ENCODE measurements at places on chromosomes 5 and 9.

DNA sequence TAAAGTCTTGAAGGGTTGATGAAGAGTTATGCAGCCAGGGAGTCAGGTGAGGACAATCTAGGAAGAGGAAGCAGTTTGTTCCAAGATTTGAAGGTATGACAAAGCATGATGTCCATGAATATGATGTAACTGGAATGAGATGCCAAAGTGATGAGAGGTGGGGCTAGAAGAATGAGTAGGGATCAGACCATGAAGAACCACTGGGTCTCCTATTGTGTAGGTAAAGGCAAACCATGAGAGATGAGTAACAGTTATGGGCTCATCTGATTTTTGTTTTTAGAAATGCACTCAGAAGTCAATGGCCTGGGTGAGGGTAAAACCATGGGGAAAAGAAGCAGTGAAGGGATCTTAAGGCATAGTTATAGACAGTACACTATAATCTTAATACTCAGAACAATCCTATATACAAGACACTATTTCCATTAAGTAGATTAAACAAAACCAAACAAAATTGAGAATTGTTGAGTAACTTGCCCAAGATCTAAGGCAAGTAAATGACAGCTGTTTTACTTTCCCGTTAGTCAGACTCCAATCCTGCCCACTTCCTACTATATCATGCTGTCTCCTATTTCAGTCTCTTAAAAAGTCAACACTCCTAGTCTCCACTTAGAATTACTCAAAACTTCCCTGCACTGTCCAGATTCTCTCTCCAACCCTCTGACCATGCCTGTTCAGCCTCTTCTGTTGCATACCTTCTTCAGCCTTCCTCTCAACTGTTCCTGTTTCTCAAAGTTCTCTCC, 393.8 kb upstream of the MEF2C start:
- DNase-seq, result no peak

- no peak for DNase-seq
Observed at GRCh38 chr5:32628049-32628844, 42.9 kb downstream of the SUB1 start.

- DNase-seq, result no peak
Observed at GRCh38 chr9:108274971-108275370, 580.8 kb downstream of the ACTL7B start.

DNA sequence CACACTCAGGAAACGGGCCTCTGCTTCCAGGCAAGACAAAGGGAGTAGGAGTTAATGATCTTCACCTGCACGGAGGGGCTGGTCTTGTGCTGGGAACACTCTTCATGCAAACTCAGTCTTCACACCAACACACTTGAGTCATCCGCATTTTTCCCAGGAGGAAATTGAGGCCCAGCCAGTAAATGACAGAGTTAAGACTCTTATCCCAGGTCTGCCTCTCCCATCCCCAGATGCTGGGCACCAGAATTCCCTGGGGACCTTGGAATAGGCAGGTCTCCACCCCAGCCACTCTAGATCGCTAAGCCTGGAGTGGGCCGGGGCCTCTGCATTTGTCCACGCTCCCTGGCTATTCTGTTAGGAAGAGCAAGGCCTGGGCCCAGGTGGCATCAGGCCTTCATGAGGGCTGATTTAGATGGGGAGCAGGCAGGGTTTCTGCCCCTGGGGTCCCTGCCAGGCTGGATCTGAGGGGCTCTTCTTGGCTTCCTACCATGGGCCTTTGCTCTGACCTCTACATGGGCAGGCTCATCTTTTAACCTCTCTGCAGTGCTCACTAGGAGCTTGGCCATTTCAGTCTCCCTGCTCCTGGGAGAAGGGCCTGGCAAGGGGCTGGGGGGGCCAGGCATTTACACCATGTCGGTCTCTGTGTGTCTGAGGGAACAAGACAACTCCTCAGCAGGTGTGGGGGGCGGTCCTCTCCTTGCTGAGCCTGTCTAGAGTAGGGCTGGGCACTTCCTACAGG, 77.3 kb downstream of the AMBP start:
- DNase-seq, result no peak

DNA sequence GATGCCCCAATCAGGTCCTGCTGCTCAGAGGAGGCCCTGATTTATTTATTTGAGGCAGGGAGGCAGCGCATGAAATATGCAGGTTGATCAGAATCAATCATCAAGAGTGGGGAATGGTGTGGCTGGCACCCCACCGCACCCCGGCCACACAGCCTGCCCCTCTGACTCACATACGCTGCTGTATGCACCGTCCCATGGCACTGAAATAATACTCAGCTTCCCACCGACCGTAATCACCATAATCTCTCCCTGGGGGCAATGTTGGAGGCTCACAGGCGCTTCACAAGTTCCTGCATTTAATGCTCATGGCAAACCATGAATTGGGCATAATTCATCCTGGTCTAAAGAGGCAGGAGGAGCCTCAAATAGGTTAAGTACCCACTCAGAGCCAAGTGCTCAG, 141.2 kb upstream of the TBC1D2 start:
- DNase-seq, result no peak

GRCh38 chr5:38207343-38207742, 51.0 kb upstream of the EGFLAM start:
- DNase-seq, result no peak

GRCh38 chr5:169161022-169161680, 139.8 kb downstream of the SLIT3 start:
- DNase-seq, result no peak

DNA sequence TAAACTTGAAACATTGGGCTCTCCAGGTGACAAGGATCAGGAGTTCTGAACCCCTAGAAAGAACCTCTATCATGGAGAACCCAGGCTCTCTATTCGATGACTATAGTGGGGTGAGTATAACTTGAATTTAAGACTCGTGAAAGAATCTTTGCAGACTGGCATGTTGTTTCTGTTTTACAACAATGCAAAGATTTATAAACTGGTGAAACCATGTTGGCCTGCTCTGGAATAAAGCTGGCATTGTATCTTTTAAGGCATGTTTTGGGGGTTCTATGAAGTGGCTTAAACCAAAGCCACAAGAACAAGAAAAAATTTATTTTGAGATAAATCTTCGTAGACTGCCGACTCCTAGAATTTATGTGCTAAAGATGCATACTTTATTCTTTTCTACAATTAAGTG, 9.8 kb upstream of the GDNF start:
- DNase-seq, result no peak

- no peak for DNase-seq
Observed at GRCh38 chr9:12719431-12719830, 26.2 kb downstream of the TYRP1 start.

GRCh38 chr9:93592008-93592642, 15.7 kb downstream of the PHF2 start:
- no peak for DNase-seq

- no peak for DNase-seq
Observed at GRCh38 chr5:112669328-112669963, 68.2 kb upstream of the APC start.

DNA sequence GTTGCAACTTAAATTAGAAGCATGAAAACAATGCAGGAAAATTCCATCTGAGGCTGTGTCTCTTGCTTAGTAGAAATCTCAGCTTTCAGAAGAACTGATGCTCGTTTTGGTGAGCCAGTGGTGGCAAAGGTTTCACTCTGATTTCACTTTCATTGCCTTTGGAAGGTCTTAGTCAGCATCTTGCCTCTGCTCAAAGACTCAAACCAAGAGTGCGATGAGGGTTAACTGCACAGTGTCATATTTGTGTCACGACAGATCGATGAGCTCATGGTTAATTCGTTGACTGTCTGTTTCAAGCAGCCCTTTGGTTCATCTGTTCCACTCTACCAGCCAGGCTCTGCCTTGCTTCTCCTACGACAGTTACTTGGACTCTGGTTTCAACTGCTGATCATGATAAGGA, 331.3 kb upstream of the KIF2A start:
- DNase-seq, result no peak

DNA sequence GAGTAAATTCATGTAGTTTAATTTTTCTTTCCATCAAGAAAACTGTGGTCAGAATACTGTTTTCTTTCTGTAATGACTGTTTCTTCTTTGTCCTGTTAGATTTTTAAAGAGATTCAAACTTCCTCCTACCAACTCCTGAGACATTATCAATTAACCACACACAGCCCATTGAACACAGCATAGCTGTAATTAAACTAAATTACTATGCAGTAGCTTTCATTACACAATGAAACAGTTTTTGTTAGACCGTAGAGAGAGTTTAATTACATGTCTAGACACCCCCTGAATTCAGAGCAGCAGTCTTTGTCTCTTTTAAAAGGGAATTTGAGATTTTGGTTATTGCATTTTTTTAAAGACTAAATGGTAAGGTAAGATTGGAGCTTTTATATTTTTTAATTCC, 77.5 kb downstream of the STARD4 start:
- DNase-seq, result no peak
